Aorta (tissue), 5 donors: ENCODE measurements at places on chromosomes 4 and X. TPM values are rescaled to one million over a fixed set of nuclear protein-coding genes. Genes with fewer than 3 reads are reported as not detected.

DNA sequence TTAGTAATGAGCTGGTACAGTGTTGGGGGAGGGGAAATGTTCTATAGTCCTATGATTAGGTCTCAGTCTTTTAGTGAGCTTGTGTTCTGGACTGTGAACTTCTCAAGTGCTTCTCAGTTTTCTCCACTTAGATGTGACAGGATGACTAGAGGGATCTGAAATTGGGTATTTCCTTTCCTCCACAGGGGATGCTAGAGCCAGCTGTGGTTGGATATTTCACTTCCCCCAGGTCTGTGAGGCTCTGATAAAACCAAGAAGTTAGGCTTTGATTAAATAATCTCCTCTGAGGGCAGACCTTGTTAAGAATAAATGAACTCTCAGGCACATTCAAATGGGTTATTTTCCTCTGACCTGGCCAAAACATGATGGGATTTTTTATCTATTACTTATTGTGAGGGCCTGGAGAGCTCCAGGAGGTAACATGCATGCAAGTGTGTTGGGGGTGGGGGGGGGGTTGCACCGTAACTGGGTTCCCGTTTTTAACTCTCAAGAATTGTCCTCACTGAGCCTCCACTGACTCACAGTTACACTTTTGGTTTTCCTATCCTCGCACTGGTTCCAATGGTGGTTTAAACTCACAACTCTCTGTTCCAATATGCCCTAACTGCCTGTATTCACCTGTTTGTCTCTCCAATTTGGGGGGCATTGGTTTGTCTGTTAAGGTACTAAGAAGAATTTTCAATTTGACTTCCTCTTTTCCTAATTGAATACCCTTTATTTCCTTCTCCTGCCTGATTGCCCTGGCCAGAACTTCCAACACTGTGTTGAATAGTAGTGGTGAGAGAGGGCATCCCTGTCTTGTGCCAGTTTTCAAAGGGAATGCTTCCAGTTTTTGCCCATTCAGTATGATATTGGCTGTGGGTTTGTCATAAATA is 28.1 kb upstream of the GLRA3 start:
- DNase-seq: no peak

DNA sequence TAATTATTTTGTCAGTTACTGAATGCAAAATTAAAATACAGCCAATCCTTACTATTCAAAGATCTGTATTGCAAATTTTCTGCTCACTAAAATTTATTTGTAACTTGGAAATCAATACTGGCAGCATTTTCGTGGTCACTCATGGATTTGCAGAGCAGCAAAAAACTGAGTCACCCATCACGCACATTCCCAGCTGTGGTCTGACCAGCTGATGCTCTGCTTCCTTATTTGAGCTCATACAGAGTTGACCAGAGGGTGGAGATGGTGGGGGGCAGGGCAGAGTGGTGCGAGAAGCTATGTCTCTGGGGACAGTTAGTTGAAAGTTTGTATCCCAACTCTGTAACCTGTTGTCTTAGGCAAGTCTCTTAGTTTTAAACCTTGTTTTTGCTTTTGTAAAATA is 214.8 kb downstream of the SPCS3 start:
- DNase-seq: no peak

DNA sequence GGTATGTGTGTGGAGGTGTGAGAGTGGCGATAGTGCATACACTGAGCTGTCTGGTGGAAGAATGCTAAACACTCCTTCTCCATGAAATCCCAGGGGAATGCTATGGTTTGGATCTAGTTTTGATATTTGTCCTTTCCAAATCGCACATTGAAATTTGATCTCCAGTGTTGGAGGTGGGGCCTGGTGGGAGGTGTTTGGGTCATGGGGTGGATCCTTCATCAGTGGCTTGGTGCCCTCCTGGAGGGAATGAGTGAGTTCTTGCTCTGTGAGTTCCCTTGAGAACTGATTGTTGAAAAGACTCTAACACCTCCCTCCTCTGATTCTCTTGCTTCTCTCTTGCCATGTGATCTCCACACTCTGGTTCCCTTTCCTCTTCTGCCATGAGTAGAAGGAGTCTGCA is 114.1 kb upstream of the HHIP start:
- DNase-seq: no peak

GRCh38 chr4:168995537-168996295 is 14.3 kb downstream of the CBR4 start:
- DNase-seq: no peak

The LNX1 gene
- total RNA-seq: 11.1 TPM

DNA sequence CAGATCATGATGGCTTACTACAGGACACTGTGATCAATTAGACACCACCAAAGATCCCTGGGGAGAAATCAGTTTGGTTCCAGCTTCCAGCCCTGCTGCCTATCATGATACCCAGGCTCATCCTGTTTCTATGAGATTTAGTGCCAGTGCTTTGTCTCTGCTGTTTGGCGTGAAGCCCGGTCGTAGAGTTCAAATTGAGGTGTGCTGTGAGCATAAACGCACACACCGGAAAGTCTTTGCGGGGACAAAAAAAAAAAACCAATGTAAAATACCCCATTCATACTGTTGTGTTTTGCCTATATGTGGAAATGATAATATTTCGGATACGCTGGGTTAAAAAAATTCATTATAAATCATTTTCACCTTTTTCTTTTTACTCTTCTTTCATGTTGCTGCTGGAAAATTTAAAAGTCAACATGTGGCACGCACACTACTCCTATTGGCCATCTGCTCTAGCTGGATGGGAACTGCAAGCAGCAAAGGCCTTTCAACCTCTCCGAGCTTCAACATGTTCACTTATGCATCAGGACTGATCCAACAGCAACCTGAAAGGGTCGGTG is 607 bp upstream of the DKC1 start:
- no peak for DNase-seq

DNA sequence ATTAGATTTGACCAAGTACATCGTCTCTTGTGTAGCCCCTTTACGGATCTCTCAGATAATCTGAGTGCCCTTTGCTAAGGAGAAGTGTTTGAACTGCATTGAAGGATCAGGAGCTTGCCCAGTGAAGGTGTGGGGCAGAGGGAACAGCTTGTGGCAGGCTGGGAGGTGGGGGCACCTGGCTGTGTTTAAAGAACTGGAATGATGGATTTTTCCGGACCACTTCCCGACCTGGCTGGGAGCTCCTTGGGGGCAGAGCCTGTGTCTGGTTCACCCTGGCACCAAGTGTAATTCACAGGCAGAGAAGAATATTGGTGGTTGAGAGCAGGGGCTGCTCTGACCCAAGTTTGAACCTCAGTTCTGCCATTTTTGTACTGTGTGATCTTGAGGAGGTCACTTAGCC is 18.5 kb downstream of the TBC1D14 start:
- DNase-seq: no peak

GRCh38 chrX:153517423-153517822 is at the start of gene ATP2B3:
Gene ATP2B3 (plus strand): TSS chrX:153517642. CDS start chrX:153536248, 18,606 bp downstream.
- DNase-seq: no peak

GRCh38 chr4:111720866-111721265 is 424.4 kb upstream of the FAM241A start:
- no peak for DNase-seq
